Breast epithelium (tissue), 4 donors: ENCODE measurements at places on chromosomes 16 and 17. TPM values are rescaled to one million over a fixed set of nuclear protein-coding genes. Genes with fewer than 3 reads are reported as not detected.

- DNase-seq = peak; percentile 33
- H3K4me1 ChIP-seq = peaks cover 29% of the 10 kb centered on the region
- no peak overlapping the region for H3K4me3 ChIP-seq
- no peaks in the 10 kb centered on the region for H3K27me3 ChIP-seq
- H3K27ac ChIP-seq = peak overlapping the region; percentile 10
Measured at GRCh38 chr16:89363621-89364393, 126.6 kb downstream of the ANKRD11 start.

DNA sequence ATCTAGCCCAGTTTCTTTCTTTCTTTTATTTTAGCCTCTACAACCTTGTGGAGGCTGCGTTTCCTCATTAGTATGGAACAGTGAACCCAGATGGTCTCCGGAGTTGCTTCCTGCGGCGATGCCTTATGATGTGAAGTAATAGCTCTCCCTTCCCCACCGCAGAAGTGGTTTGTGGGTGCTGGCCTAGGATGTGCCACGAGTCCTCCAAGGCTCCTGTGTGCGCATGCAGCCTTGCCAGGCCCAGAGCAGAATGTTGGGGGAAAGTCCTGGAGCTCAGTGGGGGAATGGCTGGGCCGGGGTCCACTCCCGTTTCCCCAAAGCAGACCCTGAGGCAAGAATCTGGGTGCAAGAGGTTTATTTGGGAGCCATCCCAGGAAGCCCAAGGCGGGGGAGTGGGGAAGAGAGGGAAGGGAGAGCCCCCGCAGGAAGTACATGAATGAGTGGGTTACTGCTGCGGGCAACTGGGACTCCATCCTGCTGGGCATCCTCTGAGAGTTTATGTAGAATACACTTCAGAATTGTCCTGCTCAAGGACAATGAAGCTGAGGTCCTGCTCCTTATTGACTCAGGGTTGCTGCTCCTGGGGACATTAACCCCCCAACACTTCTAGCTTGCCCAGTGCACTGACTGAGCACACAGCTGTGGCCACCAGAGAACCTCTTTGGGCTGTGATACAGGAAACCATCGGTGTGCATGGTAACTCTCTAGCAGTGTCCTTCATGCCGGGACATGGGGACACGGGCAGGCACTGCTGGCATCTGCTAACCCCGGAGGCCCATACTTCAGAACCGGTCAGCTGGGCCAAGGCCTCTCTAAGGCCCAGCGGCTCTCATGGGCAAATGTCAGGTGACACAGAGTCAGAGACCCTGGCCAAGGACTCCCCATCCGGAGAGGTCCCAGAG lies 3.7 kb upstream of the HCRT start:
- DNase-seq = no peak
- no peaks in the 10 kb centered on the region for H3K36me3 ChIP-seq
- H3K4me3 ChIP-seq = no peak overlapping the region
- no peaks in the 10 kb centered on the region for H3K27me3 ChIP-seq
- peaks cover 7% of the 10 kb centered on the region for H3K4me1 ChIP-seq

HYDIN gene
- total RNA-seq = 0.96 TPM

DNA sequence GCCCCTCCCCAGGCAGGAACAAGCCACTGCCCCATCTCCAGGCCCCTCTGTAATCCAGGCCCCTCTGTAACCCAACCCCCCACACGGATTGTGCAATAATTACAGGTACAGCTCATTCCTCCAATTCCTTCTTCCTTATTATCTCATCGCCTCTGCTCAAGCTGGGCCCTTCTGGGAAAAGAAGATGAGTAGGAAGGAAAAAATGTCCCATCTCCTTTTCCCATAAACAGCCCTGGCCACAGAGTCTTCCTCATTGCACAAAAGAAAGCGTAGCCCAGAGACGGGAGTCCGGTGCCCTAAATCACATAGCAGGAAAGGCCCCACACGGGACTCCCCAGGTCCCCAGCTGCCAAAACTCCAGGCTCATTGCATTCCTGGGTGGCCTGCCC lies 3.6 kb upstream of the LITAFD start:
- DNase-seq = peak; percentile 58
- H3K36me3 ChIP-seq = no peaks in the 10 kb centered on the region
- no peaks in the 10 kb centered on the region for H3K4me1 ChIP-seq
- H3K4me3 ChIP-seq = no peak overlapping the region
- H3K27me3 ChIP-seq = no peaks in the 10 kb centered on the region

- H3K4me1 ChIP-seq = no peaks in the 10 kb centered on the region
- H3K4me3 ChIP-seq = no peak overlapping the region
- no peak for DNase-seq
- no peaks in the 10 kb centered on the region for H3K36me3 ChIP-seq
Measured at GRCh38 chr16:79171931-79172705, 428.4 kb downstream of the MAF start.

DNA sequence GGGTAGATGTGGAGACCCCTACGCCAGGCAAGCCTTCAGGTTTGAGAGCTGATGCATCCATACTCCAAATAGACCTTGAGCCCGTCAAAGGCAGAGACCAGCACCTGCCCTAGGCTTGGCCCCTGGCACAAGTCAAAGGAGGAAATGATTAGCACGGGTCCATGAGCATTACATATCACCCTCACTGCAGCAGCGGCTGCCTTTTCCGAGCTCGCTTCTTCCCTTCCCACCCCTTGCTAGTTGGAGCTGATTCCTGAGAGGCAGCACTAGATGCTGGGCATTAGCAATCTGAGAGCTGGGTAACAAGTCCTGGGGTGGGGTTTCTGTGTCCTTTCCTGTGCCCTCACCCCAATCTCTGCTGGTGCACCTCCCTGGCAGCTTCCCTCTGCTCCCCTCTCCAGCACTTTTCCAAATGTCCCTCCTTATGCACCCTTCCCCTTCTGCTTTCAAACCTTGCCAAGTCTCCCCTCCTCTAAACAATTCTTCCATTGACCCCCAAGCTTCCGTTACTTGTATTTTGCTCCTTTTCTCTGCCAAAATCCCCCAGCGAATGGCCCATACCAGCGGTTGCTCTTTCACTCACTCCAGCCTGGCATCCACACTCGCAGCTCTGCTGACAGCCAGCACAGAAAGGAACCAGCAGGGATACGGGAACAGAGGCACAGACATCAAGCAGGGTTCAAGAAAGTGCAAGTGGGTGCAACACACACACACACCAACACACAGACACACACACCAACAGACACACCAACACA lies 3.0 kb downstream of the CDRT4 start:
- DNase-seq = no peak
- no peaks in the 10 kb centered on the region for H3K27me3 ChIP-seq
- no peak overlapping the region for H3K27ac ChIP-seq
- no peak overlapping the region for H3K4me3 ChIP-seq

DNA sequence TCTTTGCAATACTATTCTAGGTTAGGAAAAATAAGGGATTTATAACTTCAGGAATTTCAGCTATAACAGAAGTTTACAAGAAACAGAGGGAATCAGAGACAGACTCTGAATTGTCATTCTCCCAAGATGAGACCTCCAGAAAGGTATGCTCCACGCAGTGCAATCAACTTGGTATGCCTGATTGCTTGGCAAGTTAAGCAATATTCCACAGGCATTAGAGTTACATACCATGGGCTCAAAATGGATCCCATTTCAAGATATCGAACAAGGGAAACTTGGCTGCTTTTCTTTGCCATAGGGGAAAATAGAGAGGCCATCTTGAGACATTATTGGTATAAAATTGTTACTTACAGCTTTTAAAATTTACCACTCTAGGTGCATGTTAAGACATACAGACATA lies 615.6 kb upstream of the SOX9 start:
- no peaks in the 10 kb centered on the region for H3K36me3 ChIP-seq
- H3K4me1 ChIP-seq = no peaks in the 10 kb centered on the region
- H3K4me3 ChIP-seq = no peak overlapping the region
- peaks cover 3% of the 10 kb centered on the region for H3K27me3 ChIP-seq
- no peak for DNase-seq

SUPT4H1 gene
- 48.2 TPM for total RNA-seq

GRCh38 chr17:45310380-45311324 lies 6.2 kb downstream of the MAP3K14 start:
- peaks cover 18% of the 10 kb centered on the region for H3K4me1 ChIP-seq
- H3K4me3 ChIP-seq = no peak overlapping the region
- no peaks in the 10 kb centered on the region for H3K27me3 ChIP-seq
- H3K36me3 ChIP-seq = no peaks in the 10 kb centered on the region
- H3K27ac ChIP-seq = peak overlapping the region; percentile 97
- DNase-seq = no peak

DNA sequence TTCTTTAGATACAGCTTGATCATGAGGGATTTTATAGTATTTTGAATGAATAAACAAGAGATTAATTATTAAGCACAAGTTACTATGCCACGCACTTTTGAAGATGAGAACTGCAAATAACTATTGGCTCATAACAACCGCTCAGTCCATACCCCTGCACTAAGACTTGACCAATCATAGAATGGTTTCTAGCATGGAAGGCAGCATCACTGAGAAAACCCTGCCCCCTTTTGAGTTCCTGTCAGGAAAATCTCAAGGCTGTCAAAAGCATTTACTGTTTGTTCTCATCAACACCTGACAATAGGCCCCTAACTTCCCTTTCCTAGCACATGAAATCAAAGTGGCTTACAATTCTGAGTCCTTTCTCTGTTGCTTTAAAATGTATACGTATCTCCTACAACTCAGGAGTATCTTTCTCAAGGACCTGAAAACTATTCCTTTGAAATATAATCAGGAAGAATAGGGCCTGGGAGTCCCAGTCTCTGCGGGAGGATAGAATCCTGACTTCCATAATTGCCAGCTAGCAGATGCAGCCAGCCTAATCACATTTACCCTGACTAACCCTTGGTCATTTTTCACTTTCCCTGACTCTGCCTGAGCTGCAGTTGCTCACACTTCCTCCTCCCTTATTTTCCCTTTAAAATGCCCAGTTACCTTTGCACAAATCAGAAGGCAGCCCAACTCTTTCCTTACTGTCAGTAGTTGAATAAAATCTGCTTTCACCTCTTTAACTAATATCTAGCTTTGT lies 9.1 kb upstream of the MMD start:
- DNase-seq = no peak
- H3K4me3 ChIP-seq = no peak overlapping the region
- H3K4me1 ChIP-seq = no peaks in the 10 kb centered on the region
- no peak overlapping the region for H3K27ac ChIP-seq

PSMC3IP gene
- total RNA-seq = 3.5 TPM

TPPP3 gene
- 6.9 TPM for total RNA-seq

PRKCB gene
- total RNA-seq = 1.3 TPM

- H3K36me3 ChIP-seq = no peaks in the 10 kb centered on the region
- no peaks in the 10 kb centered on the region for H3K4me1 ChIP-seq
- H3K27ac ChIP-seq = no peak overlapping the region
- H3K4me3 ChIP-seq = no peak overlapping the region
- H3K27me3 ChIP-seq = no peaks in the 10 kb centered on the region
Measured at GRCh38 chr17:67221062-67221998, 23.7 kb downstream of the HELZ start.

DNA sequence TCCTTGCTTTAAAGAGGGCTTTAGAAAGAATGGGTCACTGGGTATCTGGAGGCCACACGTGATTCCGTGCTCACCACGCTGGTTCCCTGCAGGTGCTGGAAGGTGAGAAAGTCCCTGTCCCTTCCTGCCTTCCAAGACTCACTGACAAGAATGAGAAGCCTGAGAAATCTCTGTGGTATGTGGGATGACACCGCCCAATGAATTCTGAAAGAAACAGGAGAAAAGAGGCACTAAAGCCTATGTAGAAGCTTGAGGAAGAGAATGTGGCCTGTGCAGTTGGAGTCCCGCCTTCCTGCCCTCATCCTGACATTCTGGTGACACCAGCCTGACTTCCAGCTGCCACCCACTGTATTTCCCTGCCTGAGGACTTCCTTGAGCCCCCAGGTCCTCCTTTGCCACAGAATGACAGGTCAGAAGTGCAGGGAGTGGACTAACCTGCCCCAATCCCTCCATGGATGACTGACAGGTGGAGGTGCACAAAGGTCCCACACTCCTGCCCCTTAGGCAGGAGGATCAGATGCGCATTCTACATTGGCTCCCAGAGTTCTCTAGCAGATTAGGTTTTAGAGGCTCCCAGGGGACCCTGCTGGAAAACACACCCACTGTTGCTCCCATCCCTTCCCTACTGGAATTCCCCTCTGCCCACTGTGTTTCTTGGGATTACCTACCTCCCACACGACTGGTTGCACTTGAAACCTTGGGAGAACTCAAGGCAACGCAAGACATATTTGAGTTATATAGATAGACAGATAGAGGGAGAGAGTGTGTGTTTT lies 38.6 kb upstream of the TENT4B start:
- no peaks in the 10 kb centered on the region for H3K27me3 ChIP-seq
- H3K4me1 ChIP-seq = no peaks in the 10 kb centered on the region
- no peak overlapping the region for H3K4me3 ChIP-seq

TMEM92 gene
- total RNA-seq = not detected

- H3K4me3 ChIP-seq = no peak overlapping the region
- no peak overlapping the region for H3K27ac ChIP-seq
- H3K27me3 ChIP-seq = no peaks in the 10 kb centered on the region
- no peak for DNase-seq
- H3K4me1 ChIP-seq = no peaks in the 10 kb centered on the region
Measured at GRCh38 chr17:83008186-83008510, 71.3 kb upstream of the METRNL start.

DLX4 gene
- not detected for total RNA-seq

MMP2 gene
- total RNA-seq = 113 TPM

DNA sequence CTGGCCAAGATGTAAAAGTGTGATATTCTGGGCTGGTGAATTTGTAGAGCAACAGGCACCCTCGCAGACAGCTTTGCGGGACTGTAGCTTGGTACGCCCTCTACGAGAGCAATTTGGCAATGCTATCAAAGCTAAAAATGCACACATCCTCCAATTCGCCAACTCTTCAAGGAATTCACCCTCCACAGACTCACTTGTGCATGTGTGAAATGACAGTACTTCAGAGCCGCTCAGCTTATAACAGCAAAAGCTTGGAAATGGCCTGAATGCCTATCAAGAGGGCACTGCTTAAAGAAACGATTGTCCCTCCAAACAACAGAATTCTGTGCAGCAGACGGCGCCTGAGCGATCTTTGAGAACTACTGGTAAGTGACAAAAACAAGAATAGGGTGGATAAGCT lies 130.8 kb downstream of the SDK2 start:
- no peak overlapping the region for H3K4me3 ChIP-seq
- no peak for DNase-seq
- H3K36me3 ChIP-seq = no peaks in the 10 kb centered on the region
- no peak overlapping the region for H3K27ac ChIP-seq
- H3K4me1 ChIP-seq = no peaks in the 10 kb centered on the region
- H3K27me3 ChIP-seq = no peaks in the 10 kb centered on the region

VWA3A gene
- 2.3 TPM for total RNA-seq

GRCh38 chr17:67509390-67510287 lies 132.6 kb downstream of the PITPNC1 start:
- H3K27ac ChIP-seq = no peak overlapping the region
- H3K4me3 ChIP-seq = no peak overlapping the region
- no peaks in the 10 kb centered on the region for H3K27me3 ChIP-seq
- no peak for DNase-seq
- no peaks in the 10 kb centered on the region for H3K36me3 ChIP-seq
